Natural killer cell (primary cell): ENCODE measurements at places on chromosomes 7 and 10. TPM values are rescaled to one million over a fixed set of nuclear protein-coding genes. Genes with fewer than 3 reads are reported as not detected.
A peak's percentile ranks its signal among the peaks of the same experiment; 100 is the strongest.

Gene CALML5
- not detected for total RNA-seq

Gene TMEM213
- total RNA-seq = not detected

Gene GIMAP2
- 77.5 TPM for total RNA-seq

Gene CPEB3
- 3.6 TPM for total RNA-seq

Gene FOXP2
- total RNA-seq = not detected

GRCh38 chr7:66790196-66790595 lies 49.7 kb downstream of the RABGEF1 start:
- no peak overlapping the region for H3K4me3 ChIP-seq
- H3K27ac ChIP-seq = peak overlapping the region; percentile 24
- peaks cover 23% of the 10 kb centered on the region for H3K36me3 ChIP-seq
- H3K27me3 ChIP-seq = no peaks in the 10 kb centered on the region
- H3K4me1 ChIP-seq = peaks cover 13% of the 10 kb centered on the region

- H3K4me1 ChIP-seq = no peaks in the 10 kb centered on the region
- no peak overlapping the region for H3K4me3 ChIP-seq
- no peak for DNase-seq
- no peak overlapping the region for H3K27ac ChIP-seq
- H3K27me3 ChIP-seq = no peaks in the 10 kb centered on the region
These were observed 7.1 kb downstream of the PLCE1 start for GRCh38 chr10:94000638-94001415.

- DNase-seq = no peak
- H3K27ac ChIP-seq = no peak overlapping the region
- no peaks in the 10 kb centered on the region for H3K4me1 ChIP-seq
- H3K4me3 ChIP-seq = no peak overlapping the region
- H3K27me3 ChIP-seq = no peaks in the 10 kb centered on the region
These were observed 154.4 kb upstream of the SH2B2 start for GRCh38 chr7:102132209-102132752.

DNA sequence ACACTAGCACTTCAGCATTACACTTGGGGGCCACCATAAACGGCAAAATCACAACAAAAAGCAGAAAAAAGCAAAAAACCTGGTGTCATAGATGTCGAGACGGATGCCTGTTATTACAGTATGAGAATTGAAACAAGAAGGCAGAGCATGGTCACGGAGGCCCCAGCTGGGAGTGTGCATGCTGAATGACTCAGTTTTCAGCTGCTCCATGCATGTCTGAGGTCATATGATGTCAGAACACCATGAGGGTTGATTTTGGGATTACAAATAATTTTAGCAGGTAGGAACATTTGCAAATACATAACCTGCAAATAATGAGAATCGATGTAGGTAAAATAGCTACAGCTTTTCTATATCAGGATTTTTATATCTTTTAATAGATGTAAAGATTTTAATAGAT lies 19.1 kb downstream of the ZMYND11 start:
- H3K27me3 ChIP-seq = no peaks in the 10 kb centered on the region
- DNase-seq = no peak
- no peak overlapping the region for H3K27ac ChIP-seq

- DNase-seq = no peak
- H3K27me3 ChIP-seq = no peaks in the 10 kb centered on the region
- no peak overlapping the region for H3K4me3 ChIP-seq
- H3K4me1 ChIP-seq = no peaks in the 10 kb centered on the region
- H3K36me3 ChIP-seq = no peaks in the 10 kb centered on the region
- no peak overlapping the region for H3K27ac ChIP-seq
These were observed 468.1 kb downstream of the IPMK start for GRCh38 chr10:57799625-57800024.

GRCh38 chr10:84683550-84683949 lies 355.2 kb downstream of the CCSER2 start:
- no peaks in the 10 kb centered on the region for H3K4me1 ChIP-seq
- no peaks in the 10 kb centered on the region for H3K27me3 ChIP-seq
- no peaks in the 10 kb centered on the region for H3K36me3 ChIP-seq
- H3K27ac ChIP-seq = no peak overlapping the region
- no peak overlapping the region for H3K4me3 ChIP-seq

DNA sequence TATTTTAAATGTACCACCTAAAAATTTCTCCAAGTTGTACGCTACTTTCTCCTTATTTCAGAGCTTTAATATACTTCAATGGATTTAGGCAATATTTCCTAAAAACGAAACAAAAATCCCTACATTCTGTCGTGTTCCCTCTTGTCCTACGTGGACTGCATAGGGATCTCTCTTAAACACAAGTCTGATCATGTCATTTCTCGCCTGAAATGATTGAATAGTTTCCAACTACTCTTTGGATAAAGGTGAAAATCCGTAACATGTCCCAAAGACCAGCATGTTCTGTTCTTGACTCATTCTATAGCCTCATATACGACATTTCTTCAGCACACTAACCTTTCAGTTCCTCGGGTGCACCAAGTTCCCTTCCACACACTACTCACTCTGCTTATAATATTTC lies 17.7 kb upstream of the TPK1 start:
- H3K36me3 ChIP-seq = no peaks in the 10 kb centered on the region
- H3K4me3 ChIP-seq = no peak overlapping the region
- no peak for DNase-seq
- H3K4me1 ChIP-seq = no peaks in the 10 kb centered on the region
- peaks cover 9% of the 10 kb centered on the region for H3K27me3 ChIP-seq
- no peak overlapping the region for H3K27ac ChIP-seq

DNA sequence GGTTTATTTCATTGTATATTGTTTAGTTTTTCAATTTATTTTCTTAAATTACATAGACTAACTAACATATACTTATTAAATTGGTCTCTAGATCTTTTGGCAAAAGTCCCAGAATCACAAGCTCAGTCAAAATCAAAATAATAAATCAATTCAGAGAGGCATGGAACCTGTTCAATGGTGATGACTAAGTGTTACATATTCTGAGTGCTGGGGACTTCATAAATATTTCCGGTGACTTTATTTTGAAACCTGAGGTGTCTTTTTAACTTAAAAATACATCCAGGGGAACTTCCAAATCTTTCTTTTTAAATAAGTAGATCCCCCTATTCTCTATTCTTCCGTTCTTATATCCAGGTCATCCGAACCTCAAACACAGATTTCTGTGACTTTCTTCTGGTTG lies 89.6 kb upstream of the ZNF804B start:
- no peak overlapping the region for H3K4me3 ChIP-seq
- no peak overlapping the region for H3K27ac ChIP-seq
- no peaks in the 10 kb centered on the region for H3K4me1 ChIP-seq
- no peak for DNase-seq
- no peaks in the 10 kb centered on the region for H3K27me3 ChIP-seq

GRCh38 chr10:116105264-116105663 lies 167.7 kb downstream of the GFRA1 start:
- H3K27ac ChIP-seq = no peak overlapping the region
- no peaks in the 10 kb centered on the region for H3K27me3 ChIP-seq
- no peaks in the 10 kb centered on the region for H3K36me3 ChIP-seq
- H3K4me1 ChIP-seq = no peaks in the 10 kb centered on the region

DNA sequence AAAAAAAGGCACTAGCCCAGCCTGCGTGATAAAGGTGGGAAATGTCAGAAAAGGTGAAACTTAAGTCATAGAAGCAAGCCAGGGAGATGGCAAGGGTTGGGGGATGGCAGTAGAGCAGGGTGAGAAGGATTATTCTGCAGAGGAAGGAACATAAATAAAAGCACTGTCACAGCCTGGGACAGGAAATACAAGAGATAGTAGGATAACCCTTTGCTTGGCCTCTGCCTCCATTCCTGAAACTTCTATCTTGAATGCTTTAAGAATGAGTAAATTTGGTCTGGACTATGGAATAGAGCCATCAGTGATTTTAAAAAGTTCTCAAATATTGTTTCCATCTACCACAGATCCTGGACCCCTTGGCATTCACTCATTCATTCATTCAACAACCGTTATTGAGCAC lies 50.0 kb downstream of the ABCC2 start:
- peaks cover 6% of the 10 kb centered on the region for H3K4me1 ChIP-seq
- H3K4me3 ChIP-seq = no peak overlapping the region
- H3K36me3 ChIP-seq = no peaks in the 10 kb centered on the region
- no peaks in the 10 kb centered on the region for H3K27me3 ChIP-seq
- no peak overlapping the region for H3K27ac ChIP-seq

GRCh38 chr10:101050208-101051069 lies 11.3 kb upstream of the KAZALD1 start:
- H3K4me3 ChIP-seq = no peak overlapping the region
- no peak overlapping the region for H3K27ac ChIP-seq
- peaks cover 36% of the 10 kb centered on the region for H3K27me3 ChIP-seq
- peaks cover 9% of the 10 kb centered on the region for H3K4me1 ChIP-seq
- no peaks in the 10 kb centered on the region for H3K36me3 ChIP-seq

- no peak for DNase-seq
- H3K27me3 ChIP-seq = no peaks in the 10 kb centered on the region
- H3K4me3 ChIP-seq = no peak overlapping the region
- no peaks in the 10 kb centered on the region for H3K36me3 ChIP-seq
- peaks cover 5% of the 10 kb centered on the region for H3K4me1 ChIP-seq
These were observed 24.0 kb downstream of the OR9A2 start for GRCh38 chr7:143002898-143003297.

DNA sequence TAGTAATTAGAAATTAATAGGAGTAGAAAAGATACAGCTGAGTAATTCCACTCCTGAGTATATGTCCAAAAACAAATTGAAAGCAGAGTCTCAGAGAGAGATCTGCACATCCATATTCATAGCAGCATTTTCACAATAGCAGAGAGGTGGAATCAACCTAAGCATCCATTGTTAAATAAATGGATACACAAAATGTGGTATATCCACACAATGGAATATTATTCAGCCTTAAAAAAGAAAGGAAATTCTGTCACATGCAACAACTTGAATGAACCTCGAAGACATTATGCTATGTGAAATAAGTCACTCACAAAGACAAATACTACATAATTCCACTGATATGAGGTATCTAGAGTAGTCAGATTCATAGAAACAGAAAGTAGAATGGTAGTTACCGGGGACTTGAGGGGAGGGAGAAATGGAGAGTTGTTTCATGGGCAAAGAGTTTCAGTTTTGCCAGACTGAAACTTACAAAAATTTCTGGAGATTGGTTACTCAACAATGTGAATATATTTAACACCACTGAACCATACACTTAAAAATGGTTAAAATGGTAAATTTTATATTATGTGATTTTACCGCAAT lies 18.4 kb downstream of the VTI1A start:
- no peaks in the 10 kb centered on the region for H3K27me3 ChIP-seq
- H3K27ac ChIP-seq = no peak overlapping the region
- no peak for DNase-seq
- no peak overlapping the region for H3K4me3 ChIP-seq
- H3K36me3 ChIP-seq = peaks cover 23% of the 10 kb centered on the region

GRCh38 chr7:19017374-19017773 lies 100.1 kb downstream of the TWIST1 start:
- no peaks in the 10 kb centered on the region for H3K4me1 ChIP-seq
- no peak overlapping the region for H3K4me3 ChIP-seq
- H3K27me3 ChIP-seq = no peaks in the 10 kb centered on the region
- no peak for DNase-seq
- no peak overlapping the region for H3K27ac ChIP-seq

DNA sequence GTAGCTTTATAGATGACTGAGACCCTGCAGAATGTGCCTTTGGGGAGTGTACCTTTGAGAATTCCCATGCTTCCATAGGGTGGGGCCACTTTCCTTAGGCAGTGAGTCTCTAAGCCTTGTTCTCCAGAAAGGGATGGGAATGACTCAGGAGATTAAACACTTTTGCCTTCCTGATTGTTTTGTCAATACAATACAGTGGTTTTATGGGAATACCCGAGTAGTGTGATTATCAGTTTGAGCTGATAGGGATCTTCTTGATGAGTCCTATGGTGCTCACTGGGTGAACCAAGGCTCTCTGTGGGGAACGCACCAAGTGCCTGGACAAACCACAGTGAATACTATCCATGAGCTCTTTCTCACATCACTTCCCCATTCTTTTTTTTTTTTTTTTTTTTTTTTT lies 6.3 kb downstream of the MYOF start:
- H3K27ac ChIP-seq = no peak overlapping the region
- no peak for DNase-seq
- H3K36me3 ChIP-seq = no peaks in the 10 kb centered on the region
- H3K4me3 ChIP-seq = no peak overlapping the region

DNA sequence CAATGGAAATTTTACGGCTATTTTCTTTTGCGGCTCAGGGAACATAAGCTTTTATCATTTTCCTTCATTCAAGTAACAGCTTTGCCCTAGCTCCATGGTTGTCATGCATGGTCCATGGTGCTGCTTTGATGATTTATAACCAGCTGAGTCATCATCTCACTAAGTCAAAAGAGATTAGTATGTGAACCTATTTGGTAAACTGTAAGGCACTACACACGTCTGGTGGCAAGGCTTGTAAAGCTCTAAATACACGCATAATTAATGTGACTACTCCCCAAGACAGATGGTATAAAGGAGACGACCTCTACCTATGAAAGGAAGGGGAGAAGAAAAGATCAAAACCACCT lies 340.2 kb downstream of the KCNMA1 start:
- H3K4me3 ChIP-seq = no peak overlapping the region
- H3K4me1 ChIP-seq = no peaks in the 10 kb centered on the region
- no peaks in the 10 kb centered on the region for H3K27me3 ChIP-seq
- DNase-seq = no peak

DNA sequence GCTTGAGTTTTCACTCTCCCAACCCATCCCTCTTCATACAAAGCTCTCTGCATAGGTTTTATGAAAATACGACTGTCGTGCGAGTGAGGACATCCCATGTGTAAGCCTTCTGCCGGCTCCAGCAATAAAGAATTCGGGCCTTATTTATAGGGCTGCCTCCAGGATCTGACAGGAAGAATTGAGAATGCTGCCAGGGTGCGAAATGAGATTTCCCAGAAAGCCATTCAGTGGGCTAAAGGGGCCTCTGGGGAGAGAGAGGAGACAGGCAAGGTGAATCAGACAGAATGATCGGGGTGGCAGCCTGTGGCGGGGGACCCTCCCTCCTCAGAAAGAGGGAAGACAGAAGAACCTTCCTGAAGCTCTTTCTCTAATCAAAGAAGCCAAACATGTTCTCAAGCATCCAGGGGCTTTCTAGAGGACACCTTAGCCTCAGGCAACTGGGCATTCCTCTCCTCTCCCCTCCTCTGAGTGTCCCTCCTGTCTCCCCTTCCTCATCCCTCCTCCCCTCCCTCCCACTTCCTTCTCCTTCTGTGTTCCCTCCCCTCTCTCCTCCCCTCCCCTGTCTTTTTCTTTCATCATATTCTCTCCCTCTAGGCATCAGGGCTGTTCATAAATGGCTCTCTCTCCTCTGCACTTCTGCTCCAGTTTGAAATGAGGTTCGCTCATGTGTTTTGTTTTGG lies 410.9 kb downstream of the TYW1 start:
- no peaks in the 10 kb centered on the region for H3K36me3 ChIP-seq
- no peaks in the 10 kb centered on the region for H3K4me1 ChIP-seq
- no peak for DNase-seq
- H3K27ac ChIP-seq = no peak overlapping the region
- no peak overlapping the region for H3K4me3 ChIP-seq
